ENCODE measurements at places on chromosomes 5 and 9. TPM values are rescaled to one million over a fixed set of nuclear protein-coding genes. Genes with fewer than 3 reads are reported as not detected.

DNA sequence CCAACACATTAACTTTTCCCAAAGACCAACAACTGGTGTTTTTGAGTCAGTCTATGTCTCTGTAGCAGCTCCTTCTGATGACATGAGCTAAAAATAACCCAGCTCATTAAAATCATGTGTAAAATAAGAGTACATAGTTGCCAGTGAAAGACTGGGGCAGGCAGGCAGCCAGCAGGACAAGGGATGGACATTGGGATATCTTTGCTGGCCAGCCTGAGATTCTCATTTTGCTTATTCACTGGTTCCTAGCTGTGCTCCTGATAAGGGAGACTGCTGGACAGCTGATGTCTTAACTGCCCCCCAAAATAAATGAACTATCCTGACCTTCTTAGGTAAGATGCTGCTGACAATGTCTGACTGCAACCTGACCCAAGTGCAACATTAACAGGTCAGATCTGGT is 33.9 kb downstream of the EPB41L4B start:
- DNase-seq, result no peak

DNA sequence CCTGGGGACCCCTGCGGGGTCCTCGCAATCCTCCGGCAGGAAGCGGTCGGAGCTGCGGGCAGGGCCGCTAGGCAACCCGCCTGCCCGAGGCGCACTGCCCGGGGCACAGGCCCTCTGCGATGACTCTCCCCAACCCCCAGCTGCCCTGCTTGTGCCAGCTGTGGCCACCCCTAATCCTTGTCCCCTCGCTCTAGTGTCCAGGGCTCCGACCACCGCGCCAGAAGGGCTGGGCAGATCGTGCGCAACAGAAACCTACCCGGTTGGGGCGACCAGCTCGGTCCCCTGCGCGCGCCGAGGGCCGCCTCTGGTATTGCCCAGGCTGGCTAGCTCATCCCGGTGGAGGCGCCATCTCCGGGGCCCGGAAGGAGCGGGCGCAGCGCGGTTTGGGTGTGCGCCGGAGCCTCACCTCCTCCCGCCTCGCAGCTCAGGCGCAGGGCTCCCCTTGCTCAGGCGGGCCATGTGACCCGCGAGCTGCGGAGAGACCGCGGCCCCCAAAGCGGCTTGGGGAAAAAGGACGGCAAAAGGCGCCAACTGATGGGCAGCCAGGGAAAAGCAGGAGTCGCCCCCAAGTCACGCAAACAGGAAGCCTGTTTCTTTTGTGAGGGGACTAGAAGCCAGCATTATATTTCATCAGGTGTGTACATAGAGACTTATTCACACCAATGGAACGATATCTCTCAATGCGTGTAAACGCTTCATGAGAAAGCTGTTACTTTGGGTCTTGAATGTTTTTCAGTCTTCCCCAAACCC is 46.8 kb upstream of the RNF20 start:
- DNase-seq, result peak; percentile 88

MRPS2 gene
- 29.1 TPM for total RNA-seq

DNA sequence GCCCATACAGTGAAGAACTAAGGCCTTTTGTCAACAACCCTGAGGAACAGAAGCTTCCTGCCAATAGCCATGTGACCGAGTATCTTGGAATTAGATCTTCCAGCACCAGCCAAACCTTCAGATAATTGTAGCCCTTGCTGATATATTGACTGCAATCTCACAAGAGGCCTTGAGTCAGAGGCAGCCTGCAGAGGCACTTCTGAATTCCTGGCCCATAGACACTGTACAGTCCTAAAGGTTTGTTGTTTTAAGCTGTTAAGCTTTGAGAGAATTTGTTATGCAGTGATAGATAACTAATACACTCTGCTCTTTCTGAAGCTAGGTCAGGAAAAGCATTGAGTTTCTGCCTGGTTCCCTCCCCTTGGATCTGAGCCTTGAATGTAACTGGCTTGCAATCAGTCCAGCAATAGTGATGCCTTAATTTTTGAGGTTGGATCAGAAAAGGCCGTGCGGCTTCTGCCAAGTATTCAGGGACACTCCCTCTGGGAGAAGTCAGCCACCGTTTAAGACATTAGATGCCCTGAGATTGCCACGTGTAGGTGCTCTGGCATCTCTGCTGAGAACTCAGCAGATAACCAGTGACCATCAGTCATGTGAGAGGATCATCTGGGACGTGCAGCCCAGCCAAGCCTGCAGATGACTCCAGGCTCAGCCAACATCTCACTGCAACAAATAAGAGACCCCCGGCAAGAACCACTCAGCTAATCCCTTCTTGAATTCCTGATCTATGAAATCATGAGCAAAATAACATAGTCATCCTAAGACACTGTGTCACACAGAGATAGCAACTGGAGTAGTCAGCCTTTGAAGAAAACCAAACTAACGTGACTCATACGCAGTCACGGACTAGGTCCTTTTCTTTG is 126.8 kb upstream of the STC2 start:
- no peak for DNase-seq

SNCAIP gene
- 7.8 TPM for total RNA-seq

GRCh38 chr5:59037041-59037440 is 454.2 kb downstream of the RAB3C start:
- DNase-seq, result no peak

MZB1 gene
- total RNA-seq, result 49.6 TPM

GRCh38 chr5:78905084-78905938 is 79.8 kb downstream of the ARSB start:
- no peak for DNase-seq

TNC gene
- total RNA-seq, result 254 TPM

GNG10 gene
- 41.2 TPM for total RNA-seq

DNA sequence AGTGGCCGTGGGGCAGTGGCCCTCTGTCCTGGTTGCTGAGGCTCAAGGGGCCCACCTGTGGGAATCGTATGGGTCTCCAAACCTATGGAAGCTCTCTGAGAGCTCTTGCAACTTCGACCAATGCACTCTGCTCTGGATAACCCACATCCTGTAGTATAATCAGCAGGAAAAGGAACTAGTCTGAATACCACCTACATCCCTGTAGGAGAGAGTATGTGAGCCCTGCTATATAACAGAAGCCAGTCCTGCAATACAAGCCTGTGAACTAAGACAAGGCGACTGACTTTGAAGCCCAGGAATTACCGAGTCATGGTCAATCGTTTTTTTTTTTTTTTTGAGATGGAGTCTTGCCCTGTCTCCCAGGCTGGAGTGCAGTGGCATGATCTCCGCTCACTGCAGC is 29.8 kb upstream of the BICD2 start:
- no peak for DNase-seq

DNA sequence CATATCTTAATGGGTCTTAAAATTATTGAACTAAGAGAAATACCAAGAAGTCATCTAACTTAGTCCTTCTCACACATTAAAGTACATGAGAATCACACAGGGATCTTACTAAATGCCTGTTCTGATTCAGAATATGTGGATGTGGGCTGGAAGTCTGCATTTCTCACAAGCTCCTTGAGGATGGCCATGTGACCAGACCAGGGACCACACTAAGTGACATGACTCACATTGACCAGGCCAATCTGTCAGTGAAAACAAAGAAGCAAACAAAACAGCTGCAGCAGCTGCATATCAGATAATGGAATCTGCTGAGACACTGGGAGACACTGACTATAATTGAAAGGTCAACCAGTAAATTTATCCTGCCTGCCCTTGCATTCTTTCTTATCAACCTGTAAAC is 110.5 kb downstream of the ADAMTS12 start:
- DNase-seq, result no peak

DNA sequence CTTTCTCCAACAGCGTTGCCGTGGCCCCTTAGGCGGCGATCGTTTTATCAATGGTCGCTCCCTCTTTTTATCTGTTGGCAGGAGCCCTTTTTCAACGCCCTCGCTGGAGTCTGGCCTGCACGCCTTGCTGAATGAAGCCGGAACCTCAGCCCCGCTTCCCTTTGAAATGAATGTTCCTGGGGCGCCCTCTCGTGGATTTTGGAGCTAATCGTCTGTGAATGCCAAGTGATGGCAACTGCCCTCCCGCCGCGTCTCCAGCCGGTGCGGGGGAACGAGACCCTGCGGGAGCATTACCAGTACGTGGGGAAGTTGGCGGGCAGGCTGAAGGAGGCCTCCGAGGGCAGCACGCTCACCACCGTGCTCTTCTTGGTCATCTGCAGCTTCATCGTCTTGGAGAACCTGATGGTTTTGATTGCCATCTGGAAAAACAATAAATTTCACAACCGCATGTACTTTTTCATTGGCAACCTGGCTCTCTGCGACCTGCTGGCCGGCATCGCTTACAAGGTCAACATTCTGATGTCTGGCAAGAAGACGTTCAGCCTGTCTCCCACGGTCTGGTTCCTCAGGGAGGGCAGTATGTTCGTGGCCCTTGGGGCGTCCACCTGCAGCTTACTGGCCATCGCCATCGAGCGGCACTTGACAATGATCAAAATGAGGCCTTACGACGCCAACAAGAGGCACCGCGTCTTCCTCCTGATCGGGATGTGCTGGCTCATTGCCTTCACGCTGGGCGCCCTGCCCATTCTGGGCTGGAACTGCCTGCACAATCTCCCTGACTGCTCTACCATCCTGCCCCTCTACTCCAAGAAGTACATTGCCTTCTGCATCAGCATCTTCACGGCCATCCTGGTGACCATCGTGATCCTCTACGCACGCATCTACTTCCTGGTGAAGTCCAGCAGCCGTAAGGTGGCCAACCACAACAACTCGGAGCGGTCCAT is 10.0 kb downstream of the S1PR3 start:
- peak; percentile 93 for DNase-seq

GRCh38 chr9:99109522-99109921 is 4.6 kb downstream of the TGFBR1 start:
- no peak for DNase-seq
